ENCODE measurements at places on chromosomes 1 and 21.
A peak's percentile ranks its signal among the peaks of the same experiment; 100 is the strongest.

- no peak for DNase-seq
Observed at GRCh38 chr1:215243345-215244054, 161.0 kb downstream of the KCNK2 start.

DNA sequence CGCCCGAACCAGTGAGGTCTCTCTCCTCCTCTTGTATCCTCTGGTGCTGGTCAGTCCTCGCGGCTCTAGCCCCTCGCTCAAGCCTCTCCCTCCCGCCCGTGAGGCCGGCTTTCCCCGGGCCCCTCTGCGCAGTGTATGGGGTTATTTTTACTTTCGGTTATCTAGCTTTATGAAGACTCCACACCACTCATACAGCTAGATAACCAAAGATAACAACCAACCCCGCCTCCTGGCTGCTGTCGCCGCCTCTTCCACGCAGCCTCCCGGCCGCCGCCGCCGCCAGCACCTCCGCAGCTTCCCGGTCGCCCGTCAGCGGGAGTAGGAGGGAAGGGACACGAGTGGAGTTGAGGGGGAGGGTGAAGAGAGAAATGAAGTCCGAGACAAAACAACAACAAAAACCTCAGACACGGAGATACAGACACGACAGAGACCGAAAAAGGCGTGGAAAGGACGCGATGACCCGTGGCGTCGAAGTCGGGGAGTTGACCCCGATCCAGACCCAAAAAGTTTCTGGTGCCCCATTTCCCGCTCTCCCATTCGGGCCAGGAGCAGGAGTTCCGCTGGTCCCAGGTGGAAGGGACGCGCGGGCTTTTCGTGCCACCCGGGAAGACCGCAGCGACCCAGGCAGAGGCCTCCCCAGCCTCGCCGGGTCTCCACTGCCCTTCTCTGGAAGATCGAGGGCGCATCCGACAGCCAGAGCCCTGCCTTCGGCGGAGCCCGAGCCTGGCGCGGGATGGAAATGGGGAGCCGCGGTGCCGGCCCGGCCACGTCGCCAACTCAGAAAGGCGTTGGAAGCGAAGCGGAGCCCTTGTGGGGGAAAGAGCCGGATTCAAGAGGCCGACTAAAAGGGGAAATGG, 51.4 kb downstream of the RHBG start:
- DNase-seq = no peak

- DNase-seq = no peak
Observed at GRCh38 chr1:34408011-34408410, 231.3 kb downstream of the C1orf94 start.

- DNase-seq = peak; percentile 92
Observed at GRCh38 chr1:230753586-230754251, 6.5 kb downstream of the CAPN9 start.

GRCh38 chr1:55673416-55673815, 458.3 kb upstream of the USP24 start:
- peak; percentile 0 for DNase-seq

DNA sequence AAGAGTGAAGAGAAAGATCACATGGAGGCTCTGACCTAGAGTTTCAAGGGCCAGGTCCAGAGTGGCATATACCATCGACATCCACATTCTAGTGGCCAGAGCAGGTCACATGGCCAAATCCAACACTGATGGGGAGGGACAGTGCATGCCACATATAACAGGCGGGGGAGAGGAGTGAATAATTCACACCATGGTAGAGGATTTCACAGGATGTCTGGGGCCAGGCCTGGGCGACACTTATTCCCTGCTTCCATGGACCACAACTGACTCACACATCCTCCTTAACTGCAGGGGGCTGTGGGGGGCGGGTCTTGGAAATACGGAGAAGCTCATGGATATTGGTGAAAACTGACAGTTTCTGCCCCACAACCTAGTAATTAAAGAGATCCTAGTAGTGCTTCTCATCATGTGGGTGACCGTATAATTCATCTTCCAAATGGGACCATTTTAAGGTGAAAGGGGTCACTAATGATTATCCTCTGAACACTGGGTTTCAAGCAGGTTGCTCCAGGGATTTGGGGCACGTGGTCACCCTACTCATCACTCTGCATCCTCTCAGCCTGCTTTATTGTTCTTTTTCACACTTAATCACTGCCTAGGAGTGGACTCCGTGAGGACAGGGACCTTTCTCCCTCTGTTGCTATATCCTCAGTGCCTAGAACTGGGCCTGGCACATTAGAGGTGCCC, 44.0 kb downstream of the IGSF21 start:
- no peak for DNase-seq

GRCh38 chr1:230026572-230026971, 40.5 kb upstream of the GALNT2 start:
- DNase-seq = no peak

DNA sequence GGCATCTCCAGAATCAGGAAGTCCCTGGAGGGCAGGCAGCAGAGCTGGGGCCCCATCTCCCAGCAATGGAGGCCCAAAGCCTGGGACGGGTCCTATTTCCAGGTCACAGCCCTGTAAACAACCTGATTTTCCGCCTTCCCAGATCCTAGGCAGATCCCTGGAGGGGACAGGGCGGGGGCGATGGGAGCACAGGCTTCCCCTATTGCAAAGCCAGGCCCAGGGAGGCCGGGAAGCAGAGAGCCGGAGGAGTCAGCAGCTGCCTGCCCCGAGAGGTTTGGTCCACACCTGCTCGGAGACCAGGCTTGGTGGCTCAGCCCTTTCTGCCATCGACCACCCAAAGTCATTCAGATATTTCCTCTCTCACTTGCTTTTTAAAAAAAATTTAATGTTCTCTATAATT, 29.2 kb downstream of the CASZ1 start:
- no peak for DNase-seq

DNA sequence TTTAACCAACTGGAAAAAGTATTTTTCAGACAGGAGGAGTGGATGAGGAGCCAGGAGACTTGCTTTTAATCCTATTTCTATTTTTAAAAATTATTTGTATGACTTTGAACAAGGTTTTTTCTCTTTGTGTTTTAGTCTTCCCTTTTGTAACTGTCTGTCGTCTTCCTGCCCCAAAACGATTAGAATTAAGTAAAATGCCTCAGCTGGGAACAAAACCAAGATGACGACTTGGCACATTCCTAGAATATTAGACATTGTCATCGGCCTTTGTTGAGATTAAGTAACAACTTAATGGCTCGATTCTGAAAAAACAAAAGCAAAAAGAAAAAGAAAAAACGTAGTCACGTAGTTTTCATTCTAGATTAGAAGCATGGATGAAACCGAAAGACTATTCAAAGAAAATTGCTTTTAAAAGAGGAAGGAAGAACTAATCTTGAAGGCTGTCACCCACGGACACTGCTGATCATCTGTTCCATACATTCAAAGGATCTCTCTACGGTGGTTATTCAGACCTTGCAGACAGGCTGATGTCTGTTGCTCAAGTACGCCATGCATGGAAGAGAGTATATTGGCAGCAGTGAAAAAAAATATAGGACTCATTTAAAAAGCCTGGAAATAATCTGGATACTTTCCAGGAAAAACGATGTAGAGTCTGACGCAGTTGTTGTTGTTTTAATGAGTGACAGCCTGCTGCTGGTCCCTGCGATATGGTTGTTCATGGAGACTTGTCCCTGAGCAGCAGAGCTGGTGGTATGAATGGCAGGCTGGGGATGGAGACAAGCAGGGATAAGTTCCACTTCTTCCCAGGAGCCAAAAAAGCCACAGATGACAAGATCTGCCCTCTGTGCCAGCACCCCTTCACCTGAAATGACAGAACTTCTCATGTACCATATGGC, 16.8 kb downstream of the GNG4 start:
- no peak for DNase-seq

DNA sequence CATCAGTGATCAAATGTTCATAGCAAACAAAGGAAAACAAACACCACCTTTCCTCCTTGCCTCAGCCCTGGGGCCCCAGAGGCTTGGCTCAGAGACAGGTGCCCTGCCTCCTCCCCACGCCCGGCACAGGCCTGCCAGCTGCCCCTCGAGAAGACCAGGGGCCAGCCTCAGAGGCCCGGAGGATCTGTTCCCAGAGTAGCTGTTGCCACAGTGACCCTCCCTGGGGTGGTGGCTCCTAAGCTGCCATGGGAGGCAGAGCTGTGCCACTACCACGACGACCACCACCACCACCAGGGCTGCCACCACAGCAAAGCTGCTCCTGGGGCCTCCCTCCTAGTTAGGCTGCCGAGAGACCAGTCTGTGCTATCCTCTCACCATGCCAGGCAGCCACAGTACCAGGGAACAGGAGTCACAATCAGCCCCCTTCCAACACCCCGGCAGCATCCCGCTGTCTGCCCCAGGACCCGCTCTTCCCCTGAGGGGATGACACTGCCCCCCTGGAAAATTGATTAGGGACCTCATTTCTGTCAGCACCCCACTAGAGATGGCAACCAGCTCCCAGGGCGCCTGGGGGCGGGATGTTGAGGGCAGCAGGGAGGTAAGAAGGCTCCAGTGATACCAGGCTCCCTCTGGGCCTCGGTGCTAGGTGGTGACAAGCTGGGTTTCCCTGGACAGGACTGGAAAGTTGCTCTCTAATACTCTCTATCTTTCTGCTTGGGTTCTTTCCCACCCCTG, 30.5 kb downstream of the KCNC4 start:
- DNase-seq = no peak

DNA sequence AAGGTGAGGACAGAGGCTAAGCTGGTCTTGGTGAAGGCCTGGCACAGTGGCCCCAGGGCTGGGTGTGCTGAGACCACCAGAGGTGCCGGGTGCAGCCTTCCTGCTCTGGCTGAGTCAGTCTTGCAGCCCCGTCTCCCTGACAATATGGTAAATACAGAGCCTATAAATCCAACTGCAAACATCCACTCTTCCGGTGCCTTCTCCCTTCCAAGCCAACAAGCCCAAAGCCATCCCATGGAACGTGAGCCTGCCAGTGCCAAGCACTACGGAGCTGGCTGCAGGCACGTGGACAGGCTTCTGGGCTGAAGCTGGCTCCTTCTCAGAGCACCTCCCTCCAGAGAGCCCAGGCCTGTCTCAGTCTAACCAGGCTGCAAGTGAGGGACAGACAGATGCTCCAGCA, 70.0 kb downstream of the TRABD2B start:
- DNase-seq = no peak

DNA sequence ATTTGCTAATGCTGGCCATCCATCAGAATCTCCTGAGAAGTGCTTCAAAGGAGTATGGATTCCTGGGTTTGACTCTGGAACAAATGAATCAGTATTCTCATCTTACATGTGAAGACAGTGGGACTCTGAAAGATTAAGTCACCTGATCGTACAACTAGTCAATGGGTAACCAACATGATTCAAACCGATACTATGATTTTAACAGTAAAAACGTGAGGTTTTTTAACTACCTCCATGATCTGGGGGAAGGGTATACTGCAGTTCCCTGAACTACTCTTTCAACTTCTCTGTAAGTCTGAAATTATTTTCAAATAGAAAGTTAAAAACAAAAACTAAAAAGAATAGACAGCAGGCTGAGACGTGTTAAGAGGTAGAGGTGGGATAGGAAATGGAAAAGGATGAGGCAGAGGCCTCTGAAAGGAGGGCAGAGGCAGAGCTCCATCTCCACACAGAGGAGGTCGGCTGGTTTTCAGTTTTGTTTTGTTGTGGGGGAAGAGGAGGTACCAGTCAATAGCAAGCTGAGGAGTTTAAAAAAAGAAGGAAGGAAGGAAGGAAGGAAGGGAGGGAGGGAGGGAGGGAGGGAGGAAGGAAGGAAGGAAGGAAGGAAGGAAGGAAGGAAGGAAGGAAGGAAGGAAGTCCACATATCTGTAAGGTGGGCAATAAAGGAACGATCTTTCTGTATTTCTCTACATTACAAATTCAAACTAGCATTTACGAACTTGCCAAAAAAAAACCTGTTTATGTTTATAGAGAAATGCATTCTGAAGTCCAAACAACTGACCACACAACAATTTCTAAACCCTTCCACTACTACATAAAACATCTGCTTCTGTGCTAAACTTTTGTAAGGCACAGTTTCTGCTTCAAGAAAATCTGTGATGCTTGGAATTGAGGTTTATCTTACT, 213.1 kb downstream of the RERE start:
- no peak for DNase-seq

- no peak for DNase-seq
Observed at GRCh38 chr1:206508130-206508889, 979 bp downstream of the RASSF5 start.

DNA sequence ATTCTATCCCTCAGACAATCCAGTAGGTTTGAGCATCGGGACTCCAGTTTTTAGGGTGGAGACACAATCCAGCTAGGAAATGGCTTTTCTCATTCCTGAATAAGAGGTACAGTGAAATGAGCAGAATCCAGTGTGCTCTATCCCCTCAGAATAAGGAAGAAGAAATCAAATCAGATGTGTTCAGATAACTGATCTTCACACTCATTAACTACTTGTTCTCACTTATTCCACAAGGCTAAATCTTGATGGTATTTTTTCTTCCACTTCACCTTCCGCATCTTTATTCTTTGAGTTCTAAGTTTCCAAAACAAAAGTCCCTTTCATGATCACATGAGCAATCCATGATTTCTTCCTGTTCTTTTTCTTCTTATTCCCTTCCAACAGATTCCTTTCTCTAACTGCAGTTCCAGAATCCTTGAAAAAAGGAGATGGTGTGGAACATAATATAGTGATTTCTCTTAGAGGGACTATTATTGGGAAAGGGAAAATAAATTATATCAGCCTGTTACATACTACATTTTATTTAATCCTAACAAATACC, 1.7 kb downstream of the SYT11 start:
- no peak for DNase-seq

- no peak for DNase-seq
Observed at GRCh38 chr1:221824025-221824424, 82.1 kb upstream of the DUSP10 start.

- DNase-seq = peak; percentile 10
Observed at GRCh38 chr1:114428083-114428754, 82.8 kb downstream of the TRIM33 start.

DNA sequence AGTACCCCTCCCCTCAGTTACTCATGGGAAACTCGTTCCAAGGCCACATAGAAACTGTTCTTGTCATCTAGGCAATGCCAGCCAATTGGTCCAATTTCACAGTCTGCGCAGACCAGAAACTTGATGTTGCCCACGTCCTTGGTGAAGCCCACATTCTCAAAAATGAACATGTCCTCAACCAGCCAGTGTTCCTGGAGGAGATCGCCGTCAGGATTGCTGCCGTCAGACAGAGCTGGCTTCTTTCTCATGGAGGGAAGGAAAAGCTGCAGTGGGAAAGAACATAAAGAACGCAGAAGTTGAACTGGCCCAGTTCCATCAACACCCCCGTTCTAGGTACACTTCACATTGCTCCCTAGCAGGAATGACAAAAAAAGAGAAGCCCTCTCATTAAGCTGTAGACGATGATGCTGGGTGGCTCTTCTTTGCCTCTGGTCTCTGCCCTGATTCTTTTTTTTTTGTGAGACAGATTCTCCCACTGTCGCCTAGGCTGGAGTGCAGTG, 7.9 kb downstream of the RABIF start:
- no peak for DNase-seq

- DNase-seq = no peak
Observed at GRCh38 chr1:14944471-14944985, 209.0 kb upstream of the TMEM51 start.

Data from HEK293T (cell line).